ENCODE measurements at places on chromosomes 3 and 15.
A peak's percentile ranks its signal among the peaks of the same experiment; 100 is the strongest.

- DNase-seq = no peak
These were observed 29.3 kb upstream of the CAPN3 start for GRCh38 chr15:42329992-42330391.

GRCh38 chr3:134601539-134602439, 49.0 kb downstream of the KY start:
- DNase-seq = peak; percentile 80

- DNase-seq = no peak
These were observed 14.8 kb upstream of the LDHAL6B start for GRCh38 chr15:59191855-59192237.

GRCh38 chr3:121152573-121152972, 244.6 kb downstream of the STXBP5L start:
- no peak for DNase-seq
